T-helper 1 cell (primary cell): ENCODE measurements at places on chromosomes 7 and 10.

- DNase-seq, result no peak
Measured at GRCh38 chr7:65953890-65954450, 28.0 kb downstream of the GUSB start.

DNA sequence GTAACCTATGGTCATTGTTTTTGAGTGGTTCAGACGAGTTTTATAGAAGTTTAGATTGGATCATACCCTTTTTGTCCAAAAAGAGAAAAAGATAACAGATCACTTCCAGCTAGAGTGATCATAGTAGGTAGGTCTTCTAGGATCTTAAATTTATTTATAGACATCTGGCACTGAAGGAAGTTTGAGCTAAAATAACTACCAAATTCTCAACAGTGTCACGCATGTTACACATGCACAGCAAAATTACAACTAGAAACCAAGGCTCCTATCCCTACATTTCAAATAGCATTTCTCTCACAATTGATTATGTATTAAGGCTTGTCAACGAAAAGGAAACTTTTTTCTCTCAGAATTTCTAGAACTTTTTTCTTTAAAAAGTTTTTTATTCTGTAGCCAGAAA lies 2.3 kb downstream of the CALU start:
- no peak for DNase-seq

- no peak for DNase-seq
Measured at GRCh38 chr10:69836731-69837030, 35.0 kb downstream of the COL13A1 start.

- no peak for DNase-seq
Measured at GRCh38 chr7:33107136-33108066, 1.8 kb downstream of the RP9 start.

GRCh38 chr10:98956576-98957260 lies 278.9 kb downstream of the HPSE2 start:
- DNase-seq, result no peak

- DNase-seq, result no peak
Measured at GRCh38 chr10:30313579-30314350, 35.3 kb downstream of the MTPAP start.

DNA sequence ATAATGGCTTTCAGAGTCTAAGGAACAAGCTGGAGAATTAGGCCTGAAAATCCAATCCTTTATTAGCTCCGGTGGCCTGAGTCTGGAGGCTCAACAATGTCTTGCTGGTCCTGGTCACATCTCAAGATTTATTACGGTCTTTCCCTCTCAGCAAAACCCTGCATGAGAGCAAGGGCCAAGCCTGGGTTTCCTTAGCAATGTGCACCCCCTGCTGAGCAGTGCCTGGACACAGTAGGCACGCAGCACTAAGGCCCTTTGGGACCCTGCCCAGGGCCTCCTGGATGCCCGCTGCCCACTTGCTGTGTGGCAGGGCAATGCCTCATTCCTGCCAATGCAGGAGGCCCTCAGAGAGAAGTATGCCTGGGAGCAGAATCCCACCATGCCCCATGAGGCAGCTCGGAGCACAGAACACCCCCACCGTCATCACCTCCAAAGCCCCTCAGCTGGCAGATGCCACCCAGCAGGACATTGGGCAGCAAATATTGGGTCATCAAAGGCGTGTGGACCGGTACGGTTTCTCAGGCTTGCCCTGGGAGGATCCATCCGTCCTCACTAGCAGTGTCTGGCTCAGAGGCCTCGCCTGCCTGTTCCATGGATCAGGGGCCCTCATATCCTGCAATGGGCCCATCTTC lies 156.4 kb downstream of the OAT start:
- DNase-seq, result no peak

DNA sequence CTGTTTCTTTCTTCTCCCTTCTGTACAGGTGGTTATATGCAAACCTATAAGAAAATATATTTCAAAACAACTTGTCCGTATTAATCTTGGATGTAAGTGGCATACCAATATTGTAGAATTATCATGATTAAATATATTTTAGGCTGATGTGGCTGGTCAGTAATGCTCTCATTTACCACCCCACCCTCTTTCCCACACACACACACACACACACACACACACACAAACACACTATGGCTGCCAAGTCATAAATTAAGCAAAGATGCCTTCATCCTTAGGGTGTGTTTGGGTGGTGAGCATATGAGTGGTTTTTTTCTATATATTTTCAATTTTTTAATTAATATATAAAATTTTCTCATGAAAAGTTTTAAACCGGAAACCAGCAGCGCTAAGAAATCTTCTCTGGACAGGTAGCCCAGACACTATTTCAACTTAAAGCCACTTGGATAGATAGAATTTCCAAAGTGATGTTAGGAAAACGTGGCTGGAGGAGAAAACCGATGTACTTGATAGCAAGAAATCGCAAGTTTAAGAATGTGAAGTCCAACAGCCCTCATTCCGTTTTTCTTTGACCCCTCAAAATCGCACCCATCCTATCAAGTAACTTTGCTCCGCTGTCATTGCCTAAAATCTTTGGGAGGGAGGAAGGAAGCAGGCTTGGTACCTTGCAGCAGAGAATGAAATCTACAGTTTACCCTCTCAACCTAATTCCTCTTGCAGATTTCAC lies 171.7 kb downstream of the FAM107B start:
- DNase-seq, result no peak

- peak; percentile 13 for DNase-seq
Measured at GRCh38 chr7:149772956-149773434, 393 bp downstream of the ZNF467 start.

DNA sequence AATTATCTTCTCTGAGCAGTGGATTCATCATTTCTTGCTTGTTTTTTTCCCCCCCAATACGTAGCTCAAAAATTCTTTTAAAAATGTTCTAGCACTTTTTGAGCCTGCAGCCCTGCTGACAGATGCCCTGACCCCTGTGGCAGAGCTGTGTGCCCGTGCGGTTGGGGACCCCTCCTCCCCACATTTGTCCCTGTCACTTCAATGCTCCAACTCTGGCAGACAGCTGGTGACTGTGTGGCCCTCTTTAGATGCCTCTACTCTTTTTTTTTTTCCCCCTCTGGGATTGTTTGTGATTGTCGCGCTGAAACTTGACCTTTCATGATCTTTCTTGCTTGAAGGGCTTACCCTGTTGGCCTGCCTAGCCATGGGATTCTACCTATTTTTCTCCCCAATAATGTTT lies 214.1 kb downstream of the TMEM178B start:
- DNase-seq, result no peak

DNA sequence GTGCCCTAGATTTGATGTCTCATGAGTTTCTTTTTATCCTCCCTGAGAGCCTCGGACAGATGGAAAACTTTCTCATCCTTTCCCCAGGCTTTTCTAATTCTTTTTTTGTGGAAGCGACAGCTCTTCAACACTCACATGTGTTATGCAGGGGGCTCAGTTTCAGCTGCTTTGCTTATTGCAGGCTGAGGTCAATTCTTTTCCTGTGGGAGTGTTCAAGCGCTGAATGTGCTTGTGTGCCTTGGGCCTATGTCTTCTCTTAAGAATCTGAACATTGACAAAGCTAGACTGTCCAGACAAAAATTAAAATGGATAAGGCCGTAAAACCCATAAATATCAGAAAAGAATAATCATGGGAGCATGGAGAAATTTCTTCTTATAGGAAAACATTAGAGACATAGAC lies 125.2 kb upstream of the STEAP4 start:
- no peak for DNase-seq

DNA sequence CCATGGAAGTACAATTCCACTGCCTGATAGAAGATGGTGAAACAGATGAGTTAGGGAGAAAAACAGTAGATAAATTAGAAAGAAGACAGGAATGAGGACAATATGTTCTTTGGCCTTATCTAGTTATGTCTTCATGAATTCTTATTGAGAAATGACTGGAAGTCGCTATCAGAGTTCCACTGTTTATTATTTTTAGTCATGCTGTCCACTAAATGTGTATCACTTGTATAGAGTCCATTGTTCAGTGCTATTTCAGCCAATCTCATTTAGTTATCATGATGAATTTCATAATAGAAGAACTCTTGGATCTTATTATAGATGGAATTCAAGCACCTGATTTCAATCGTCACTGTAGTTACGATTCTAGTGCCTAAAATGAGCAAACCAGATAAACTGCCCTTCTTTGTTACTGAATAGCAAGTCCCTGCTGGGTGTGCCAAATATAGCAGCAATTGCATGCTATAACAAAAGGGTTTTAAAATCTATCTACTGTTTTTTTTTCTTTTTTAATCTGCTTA lies 177.7 kb upstream of the COL1A2 start:
- DNase-seq, result no peak

DNA sequence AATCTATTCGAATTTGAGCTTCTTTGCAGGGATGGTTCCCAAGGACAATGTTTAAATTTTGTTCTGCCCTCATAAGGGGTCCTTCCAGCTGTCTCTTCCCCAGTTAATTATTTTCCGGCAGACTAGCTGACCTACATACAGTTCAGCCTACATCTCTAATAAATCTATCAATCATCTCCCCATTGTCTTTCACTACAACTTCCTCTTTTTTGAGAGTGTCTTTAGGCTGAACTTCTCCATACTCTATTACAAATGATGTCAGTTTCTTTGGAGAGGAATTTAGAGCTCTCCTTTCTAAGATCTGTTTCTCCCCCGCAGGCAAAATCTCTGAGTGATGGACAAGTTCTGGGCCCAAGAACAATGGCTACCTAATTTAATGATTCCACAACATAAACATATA lies 122.2 kb downstream of the PCLO start:
- no peak for DNase-seq

DNA sequence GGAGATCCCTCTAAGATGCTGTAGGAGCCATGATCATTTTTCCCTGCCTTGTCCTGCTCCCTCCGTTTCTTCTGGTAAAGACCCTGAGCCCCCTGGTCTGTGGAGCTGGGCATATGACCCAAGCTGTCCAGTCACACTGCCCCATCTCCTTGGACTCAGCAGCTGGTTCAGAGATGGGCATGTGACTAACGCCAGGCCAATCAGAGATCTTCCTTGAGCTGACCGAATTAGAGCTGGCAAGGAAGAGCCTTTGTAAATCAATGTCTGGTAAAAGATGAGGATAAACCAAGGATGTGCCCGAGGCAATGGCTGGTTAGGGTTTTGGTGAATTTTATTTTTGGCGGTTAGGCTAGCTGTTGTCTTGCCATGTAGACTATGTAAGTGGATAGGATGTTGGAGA lies 173.3 kb downstream of the LCOR start:
- no peak for DNase-seq

DNA sequence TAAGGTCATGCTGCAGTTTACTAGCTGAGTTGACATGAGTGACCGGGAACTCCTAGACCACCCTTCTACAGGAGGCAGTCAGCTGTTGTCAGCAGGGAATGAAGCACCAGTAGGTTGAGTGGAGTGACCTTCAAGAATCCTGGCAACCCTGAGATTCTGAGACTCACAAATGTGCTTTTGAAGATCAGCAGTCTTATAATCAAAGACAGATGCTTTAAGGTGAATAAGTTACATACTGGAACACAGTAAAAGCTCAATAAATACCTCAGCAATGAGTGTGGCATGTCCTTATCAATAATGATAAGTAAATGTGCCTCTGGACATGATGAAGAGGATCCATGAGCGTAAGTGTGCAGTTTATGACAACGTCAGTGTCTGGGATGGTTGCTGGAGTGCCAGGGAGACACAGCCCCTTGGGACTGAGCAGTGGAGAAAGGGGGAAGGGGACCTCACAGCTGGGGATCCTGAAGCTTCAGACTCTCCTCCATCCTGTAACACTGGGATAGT lies 11.9 kb upstream of the OR6V1 start:
- DNase-seq, result no peak

- no peak for DNase-seq
Measured at GRCh38 chr10:104809288-104810090, 168.4 kb downstream of the SORCS3 start.

DNA sequence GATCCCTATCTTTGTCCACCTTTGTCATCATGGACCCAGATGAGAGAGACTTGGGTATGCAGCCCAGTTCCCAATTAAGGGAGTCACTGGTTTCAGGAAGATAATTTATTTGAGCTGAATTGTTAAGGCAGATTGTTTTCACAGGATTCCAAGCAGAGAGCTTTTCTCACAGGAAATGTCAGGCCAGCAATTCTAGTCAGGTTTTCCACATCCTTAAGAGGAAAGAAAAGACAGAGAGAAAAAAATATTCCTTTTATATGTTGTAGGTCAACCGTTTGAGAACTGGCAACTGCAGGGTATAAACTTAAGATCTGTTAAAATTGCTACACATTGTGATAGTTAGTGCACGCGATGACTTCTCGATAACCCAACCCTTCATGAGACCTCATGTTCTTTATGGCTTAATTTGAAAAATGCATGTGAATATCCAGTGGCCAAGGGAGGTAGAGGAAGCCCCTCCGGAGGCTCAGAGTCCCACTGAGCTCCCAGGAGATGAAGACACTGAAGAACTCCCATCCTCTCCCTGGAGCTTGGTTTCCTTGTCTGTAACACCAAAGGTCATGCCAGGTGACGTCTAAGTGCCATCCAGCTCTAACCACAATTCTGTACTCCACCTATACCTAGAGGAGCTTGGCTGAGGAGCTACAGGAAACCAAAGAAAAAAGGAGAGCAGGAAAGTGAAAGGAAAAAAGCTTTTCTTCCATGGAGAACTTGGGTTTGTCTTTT lies 45.6 kb downstream of the MINDY4 start:
- no peak for DNase-seq

DNA sequence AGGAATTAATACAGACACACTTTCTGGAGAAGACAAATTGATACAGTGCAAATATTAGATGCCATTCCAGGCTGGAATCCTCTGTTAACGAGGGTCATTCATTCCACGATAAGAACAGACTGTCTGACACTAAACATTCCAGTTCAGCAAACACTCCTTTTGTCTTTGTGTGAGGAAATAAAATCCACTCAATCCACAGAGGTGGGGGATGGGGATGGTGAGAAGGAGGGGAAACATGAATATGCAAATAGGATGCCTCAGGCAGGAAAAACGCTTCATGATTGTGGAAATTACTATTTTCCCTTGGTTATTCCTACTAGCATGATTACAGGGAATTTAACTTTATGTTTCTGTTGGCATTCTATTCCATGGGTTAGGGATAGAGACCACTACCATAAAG lies 196.9 kb upstream of the CDCA7L start:
- no peak for DNase-seq

DNA sequence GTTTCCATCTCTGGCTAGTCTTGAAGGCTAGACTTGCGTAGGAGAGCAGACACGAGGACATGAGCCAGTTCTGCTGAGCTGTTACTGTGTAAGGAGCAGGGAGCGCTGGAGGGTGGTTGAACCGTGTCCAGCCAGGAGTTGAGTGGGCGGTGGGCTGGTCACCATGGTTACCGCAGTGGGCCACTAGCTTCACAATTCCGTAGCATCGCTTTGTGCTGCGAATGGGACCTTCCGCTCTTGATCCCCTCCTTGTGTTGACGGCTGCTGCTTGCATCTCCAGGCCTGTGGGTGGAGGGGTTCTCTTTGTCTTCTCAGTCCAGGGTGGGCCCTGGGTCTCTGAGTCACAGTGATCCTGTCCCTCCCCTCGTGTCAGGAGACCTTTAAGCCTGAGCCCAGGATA lies 49.4 kb upstream of the OCM start:
- no peak for DNase-seq

DNA sequence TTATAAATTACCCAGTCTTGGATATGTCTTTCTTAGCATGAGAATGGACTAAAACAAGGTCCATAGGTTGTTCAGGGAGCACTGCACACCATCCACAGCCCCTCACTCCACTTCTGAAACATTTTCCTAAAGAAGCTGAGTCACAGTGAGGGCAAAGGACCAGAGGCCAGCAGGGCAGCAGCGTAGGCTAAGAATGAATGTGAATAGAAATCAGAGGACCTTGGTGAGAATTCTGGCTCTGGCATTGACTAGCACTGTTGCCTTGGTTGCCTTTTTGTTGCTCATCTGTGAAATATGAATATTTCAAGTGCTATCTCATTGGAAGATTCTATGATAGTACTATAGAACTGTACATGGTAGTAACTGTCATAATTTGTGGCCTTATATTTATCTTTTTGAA lies 41.7 kb upstream of the TOMM7 start:
- no peak for DNase-seq
